ENCODE measurements at places on chromosomes 5 and 9.
A peak's percentile ranks its signal among the peaks of the same experiment; 100 is the strongest.

DNA sequence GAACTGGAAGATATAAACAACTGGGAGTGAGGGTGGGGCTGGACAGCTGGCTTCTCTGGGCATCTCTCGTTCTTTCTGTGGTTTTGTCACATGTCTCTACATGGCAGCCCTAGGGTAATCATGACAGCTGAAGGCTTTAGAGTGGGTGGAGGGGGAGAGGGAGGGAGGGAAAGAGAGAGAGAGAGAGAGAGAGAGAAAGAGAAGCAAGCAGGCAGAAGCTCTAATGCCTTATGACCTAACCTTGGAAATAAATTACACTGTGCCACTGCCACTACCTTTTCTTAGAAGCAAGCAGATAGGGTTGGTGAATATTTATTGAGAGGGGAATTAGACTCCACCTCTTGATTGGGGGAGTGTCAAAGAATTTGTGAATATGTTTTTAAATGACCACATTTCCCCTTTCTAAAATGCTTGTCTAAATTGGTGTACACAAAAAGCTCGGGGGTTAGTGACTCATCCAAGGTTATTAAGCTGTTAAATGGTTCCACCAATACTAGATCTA lies 2.6 kb upstream of the DAPK1 start:
- no peak for DNase-seq

DNA sequence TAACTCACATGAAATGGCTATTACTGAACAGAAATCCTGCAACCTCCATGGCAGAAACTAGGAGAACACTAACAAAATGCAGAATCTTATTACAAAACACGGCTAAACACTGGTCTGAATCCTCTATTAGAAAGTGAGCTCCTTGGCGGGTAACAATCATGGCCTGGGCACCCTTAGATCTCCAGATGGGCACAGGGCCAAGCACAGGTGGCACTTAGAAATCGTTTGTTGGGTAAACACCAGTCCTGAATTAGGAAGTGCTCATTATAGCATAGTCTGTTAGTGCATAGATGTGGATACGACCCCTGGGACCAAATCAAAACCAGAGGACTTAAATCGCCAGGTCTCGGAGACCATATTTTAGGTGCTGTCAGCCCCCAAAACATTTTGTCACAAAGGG lies 14.4 kb downstream of the VDAC1 start:
- no peak for DNase-seq

DNA sequence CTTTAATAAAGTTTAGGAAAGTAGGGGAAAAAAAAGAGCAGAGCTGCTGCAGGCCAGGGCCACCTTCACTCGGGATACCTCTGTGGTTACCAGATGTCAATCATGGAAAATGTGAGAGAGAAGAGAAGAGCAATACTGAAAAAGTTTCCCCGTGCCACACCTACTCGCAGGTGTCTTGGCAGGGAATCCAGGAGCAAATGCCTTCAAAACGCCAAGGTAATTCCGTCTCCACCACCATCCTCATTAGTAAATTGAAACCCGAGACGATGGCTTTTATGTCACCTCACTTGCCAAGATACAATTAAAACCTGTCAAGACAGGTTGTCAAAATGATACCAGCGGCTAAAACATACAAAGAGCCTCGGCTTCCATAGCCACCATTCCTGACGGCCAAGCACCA lies 49.7 kb downstream of the FAM81B start:
- DNase-seq, result no peak

DNA sequence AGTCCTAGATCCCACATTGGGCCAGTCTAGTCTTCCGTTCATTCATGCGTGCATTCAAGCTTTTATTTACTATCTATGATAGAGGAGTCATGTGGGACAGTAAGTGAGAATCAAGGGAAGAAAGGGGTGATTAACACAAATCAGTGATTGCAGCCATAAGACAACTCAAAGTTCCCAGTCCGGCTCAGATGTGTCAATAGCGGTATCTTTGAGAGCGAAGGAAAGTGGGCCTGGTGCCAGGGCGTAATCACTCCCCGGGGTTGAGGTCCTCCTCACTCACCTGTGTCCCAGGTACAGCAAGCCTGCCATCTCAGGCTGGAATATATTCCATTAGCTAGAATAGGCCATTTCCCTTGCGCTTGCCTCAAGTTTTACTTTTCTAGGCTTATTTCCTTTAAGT lies 196.3 kb downstream of the ATP10B start:
- DNase-seq, result no peak

DNA sequence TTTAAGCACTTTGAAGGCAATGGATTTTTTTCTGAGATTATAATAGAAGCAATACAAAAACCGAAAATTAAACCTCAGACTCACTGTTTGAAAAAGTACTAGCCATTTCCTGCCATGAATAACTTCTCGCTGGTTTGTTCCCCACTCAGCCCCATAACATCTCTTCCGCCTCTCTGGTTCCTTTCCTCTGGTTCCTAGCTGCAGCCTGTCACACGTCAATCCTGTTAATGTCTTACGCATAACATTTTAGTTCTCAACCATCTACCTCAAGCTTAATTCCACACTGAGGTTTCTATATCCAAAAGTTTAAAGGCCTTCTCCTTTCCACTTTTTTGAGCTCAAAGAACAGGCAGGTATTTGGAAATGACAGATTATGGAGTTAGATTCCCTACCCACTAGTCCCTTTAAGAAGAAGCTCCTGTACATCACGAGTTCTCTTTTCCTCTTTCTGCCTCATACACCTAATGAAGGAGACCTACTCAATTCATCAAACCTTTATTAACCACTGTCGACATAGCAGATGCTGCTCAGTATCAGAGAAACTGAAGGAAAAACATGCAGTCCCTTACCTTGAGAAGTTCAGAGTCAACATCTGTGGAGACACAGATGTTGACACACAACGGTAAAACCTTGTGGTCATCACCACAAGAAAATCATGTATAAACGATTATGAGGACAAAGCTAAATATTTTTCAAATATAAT lies 243.0 kb upstream of the PTGER4 start:
- peak; percentile 57 for DNase-seq

DNA sequence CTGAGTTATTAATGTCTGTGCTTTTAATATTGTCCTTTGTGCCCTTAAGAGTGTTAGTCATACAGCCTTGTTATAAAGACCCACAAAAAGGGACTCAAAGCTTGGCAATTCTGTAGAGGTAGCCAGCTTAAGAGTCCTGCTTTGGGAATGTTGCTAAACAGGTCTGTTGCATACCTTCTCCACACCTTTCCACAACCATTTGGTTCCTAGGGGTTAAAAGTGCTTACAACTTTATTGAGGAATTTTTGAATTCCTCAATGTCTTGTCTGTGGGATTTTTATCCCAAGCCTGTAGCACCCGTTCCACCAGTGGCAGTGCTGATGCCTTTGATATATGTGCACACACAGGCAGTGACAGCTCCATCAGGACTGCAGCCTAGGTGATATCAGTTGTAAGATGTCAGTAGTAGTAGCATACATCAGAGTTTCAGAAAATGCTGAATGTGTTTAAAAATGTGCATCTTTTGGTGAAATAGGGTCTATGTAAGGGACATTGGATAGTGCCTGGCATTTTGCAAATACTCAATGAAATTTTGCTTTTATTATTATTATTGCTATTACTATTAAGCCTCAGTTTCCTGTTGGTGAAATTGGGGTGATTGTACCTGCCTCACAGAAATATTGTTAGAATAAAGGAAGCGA lies 68.5 kb downstream of the WWC1 start:
- no peak for DNase-seq

GRCh38 chr9:84671586-84672521 lies 2.3 kb downstream of the NTRK2 start:
- DNase-seq, result no peak

- peak; percentile 0 for DNase-seq
Measured at GRCh38 chr9:1231998-1232919, 182.1 kb downstream of the DMRT2 start.

GRCh38 chr9:75455444-75455921 lies 367.2 kb downstream of the OSTF1 start:
- no peak for DNase-seq

GRCh38 chr5:73749485-73750270 lies 123.7 kb downstream of the ARHGEF28 start:
- no peak for DNase-seq

- DNase-seq, result peak; percentile 74
Measured at GRCh38 chr5:15105799-15106393, 234.3 kb upstream of the ANKH start.

DNA sequence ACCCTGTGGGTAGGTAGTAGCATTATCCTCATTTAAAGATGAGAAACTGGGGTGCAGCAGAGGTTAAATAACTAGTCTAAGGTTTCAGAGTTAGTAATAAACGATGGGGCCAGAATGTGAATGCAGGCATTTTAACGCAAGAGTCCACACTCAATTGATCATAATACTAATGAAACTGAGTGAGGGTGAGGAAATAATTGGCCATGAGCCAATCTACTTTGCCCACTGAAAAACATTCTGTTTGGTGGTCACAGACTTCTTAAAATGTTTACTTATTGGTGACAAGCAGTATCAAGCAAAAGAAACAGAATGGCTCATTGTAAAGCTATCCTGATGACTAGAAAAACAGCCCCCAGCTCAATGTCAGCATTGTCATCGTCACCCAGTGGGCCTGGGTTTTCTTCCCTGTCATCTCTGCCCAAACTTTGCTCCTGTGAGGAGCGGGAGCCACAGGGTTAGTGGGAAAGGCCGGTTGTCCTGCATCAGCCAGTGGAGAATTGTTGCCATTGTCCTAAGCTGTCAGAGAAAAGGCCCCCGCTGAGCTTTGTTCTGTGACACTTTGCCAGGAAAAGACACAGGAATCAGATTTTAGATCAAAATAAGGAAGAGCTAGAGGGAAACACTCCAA lies 77.3 kb upstream of the MAN2A1 start:
- no peak for DNase-seq

- no peak for DNase-seq
Measured at GRCh38 chr9:124132671-124133147, 121.1 kb downstream of the LHX2 start.

DNA sequence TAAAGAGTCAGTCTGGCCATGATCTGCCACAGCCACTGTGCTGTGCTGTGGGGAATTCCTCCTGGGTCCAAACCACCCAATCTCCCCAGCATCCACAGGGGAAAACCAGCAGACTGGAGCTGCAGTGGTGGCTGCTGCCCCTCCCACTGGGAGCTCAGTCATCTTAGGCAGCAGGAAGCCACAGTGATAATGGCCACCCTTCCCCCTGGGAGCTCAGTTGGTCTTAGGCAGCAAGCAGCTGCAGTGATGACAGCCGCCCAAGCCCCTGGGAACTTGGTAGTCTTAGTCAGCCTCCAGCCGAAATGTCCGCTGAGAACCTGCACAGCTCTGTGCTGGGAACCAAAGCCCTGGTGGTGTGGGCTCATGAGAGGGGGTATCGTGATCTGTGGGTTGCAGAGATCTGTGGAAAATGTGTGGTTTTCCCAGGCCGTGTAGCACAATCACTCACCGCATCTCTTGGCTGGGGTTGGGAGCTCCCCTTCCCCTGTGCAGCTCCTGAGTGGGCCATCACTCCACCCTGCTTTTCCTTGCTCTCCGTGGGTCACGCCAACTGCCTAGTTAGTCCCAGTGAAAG lies 38.4 kb upstream of the SMIM15 start:
- DNase-seq, result no peak

DNA sequence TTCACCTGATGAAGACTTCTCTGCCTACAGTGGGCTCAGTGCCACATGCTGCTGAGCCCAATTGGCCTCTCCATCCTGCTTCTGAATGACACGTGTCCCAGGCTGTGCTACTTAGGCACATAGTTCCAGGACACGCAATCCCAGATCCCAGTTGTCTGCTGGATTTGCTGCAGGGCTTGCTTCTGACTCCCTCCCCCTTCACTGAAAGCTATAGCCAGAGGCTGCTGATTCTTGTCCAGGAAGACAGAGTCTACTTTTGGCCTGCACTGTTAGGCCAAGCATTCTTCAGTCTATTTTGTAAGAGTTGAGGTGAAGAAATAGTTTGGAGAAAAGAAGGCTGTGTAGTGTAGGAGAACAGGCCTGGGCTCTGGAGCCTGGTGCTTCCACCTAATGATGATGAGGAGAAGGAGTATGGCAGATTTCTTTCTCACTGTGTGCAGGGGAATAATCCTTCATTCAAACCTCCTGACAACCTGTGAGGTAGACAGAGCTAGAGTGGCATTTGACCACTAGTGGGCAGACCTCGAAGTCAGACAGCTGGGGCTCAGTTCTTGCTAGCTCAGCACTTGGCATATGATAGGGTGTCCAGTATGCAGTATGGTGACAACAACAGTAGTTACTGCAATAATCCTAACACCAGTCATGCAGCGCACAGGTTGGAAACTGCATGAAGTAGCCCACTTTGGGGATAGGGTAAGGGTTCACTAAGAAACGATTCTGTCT lies 19.5 kb upstream of the ASPN start:
- DNase-seq, result peak; percentile 32
